ENCODE measurements at places on chromosomes 3 and 15.

DNA sequence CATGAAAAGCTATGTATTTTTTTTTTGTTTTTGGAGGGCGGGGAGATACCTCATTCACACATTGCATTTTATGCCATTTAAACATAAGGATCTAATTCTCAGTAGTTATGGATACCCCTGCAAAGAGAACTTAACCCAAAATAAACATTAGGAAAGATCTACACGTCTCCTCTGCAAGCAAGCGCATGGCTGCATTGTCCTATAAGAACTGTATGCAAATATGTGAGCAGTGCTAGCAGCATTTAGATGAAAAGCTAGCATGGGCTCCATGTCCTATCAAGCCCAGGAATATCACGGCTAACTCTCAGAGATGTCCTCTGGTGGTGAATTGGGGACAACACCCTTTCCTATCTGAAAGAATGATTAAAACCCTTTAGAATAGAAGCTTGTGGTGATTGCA, 292.8 kb downstream of the MEX3B start:
- DNase-seq, result no peak

- DNase-seq, result no peak
Measured at GRCh38 chr3:19886404-19886803, 47.6 kb downstream of the EFHB start.

GRCh38 chr3:81492040-81492439, 269.4 kb downstream of the GBE1 start:
- DNase-seq, result no peak

DNA sequence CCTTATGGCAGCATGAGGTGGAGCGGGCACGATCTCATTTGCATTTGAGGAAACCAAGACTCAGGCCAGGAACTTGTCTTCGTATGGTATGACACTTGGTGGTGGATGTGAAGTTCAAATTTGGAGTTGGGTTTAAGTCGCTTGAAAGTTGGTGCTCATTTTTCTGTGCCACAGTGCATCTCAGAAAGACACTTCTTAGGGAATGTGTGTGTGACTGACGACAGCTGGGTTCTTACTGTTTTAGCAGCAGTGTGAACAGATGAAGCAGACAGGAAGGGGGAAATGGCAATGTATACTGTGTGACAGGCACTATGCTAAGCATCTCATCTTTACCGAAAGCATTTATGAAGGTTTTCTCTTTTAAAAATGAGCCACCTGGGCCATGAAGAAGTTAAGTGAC, 75.4 kb downstream of the SEC22A start:
- DNase-seq, result no peak

DNA sequence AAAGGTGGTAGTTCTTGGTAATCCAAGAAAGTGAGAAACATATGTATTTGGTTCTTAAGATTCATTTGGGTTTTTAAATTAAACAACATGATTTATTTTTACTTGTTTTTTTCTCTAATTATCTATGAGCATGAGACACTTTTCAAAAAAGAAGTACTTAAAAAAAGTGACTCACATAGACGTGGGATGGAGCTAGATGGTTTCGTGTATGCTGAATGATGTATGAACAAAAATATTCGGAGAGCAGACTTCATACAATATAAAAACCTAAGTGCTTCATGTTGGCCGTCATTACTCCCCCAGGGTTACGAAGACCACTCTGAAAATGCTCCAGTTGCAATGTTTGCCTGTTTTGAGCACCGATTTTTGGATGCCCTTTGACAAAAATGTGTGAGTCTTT, 90.9 kb downstream of the RORA start:
- DNase-seq, result no peak

DNA sequence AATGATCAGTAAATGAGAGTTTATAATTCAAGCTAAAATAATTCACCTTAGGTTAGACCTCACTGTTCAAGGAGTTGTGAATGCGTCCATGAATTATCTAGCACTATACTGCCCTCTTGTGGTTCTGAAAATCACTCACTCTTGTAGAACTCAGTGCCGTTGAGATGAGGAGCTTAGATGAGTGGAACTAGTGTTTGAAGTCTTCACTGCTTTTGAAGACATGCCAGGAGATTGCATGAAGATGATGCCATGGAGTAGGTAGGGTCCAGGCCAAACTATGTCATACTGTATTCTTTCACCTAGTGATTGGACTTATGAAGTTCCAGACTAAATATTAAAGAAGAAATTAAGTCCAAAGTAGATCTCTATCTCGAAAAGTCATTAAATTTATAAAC, 28.8 kb downstream of the LYSMD4 start:
- peak; percentile 89 for DNase-seq

DNA sequence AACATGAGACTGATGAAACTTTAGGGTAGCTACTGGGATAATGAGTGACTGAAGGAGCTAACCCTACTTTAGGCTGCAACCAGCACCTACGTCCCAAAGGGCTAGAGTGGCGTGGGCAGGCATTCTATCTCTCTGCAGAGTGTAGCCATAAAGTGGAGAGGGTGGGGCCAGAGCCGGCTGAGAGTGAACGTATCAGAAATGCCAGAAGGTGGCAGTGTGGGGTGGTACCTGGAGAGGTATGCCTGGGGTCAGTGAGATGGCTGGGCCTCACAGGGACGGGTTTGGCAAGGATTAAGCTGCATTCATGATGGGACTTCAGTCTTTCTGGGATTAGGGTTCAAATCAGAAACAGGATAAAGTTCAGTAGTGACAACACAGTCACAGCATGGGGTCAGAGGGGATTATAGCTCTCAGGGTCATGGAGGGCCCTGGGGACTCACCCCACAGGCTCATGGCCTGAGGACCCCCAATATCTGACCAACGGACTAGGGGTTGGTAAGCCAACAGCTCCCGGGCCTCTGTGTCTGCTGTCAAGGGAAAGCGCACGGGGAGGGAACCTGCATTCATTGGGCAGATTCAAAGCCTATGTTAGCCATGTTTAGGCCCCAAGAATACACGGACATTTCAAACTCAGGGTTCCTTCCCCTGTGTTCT, 86.5 kb upstream of the FOXB1 start:
- DNase-seq, result peak; percentile 77

All from GM12865 (cell line).